Activated CD4-positive, alpha-beta T cell treated with anti-CD3 and anti-CD28 coated beads, Interleukin-2, Interleukin-4, amounts not matched to agents 100 ng/mL and 50 ng/mL, durations not matched to agents 16 hours and 8 hours (primary cell): ENCODE measurements at places on chromosomes 5 and 9.

- DNase-seq = no peak
Observed at GRCh38 chr5:89606939-89607534, 724.1 kb upstream of the MEF2C start.

DNA sequence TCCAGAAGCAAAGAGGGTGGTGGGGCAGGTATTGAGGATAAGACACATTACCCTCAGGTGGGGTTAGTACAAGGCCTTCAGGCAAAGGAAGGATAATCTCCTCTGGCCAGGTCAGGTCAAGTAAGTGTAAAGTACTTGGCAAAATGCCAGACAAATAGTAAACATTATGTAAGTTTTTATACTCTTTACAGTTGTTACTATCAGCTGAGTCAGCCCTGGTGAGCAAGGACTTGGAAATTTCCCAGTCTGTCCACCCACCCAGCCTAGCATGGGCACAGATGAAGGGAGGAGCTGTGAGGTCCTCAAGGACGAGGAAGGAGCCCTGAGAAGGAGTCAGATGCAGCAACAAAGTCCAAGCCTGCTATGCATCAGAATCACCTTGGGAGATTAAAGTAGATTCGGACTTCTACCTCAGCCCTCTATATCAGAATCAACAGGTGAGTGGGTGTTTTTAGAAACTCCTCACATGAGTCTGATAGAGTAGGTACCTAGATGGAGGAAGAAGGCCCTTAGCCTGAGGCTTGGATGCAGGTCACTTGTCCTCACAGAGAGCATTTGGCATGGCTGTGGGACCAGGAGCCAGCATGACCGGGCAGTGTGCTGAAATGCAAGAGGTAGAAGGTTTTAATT, 50.2 kb upstream of the BARX1 start:
- DNase-seq = no peak

- DNase-seq = no peak
Observed at GRCh38 chr5:32865475-32865874, 154.4 kb downstream of the NPR3 start.

GRCh38 chr5:124665625-124666024, 80.8 kb downstream of the ZNF608 start:
- no peak for DNase-seq

DNA sequence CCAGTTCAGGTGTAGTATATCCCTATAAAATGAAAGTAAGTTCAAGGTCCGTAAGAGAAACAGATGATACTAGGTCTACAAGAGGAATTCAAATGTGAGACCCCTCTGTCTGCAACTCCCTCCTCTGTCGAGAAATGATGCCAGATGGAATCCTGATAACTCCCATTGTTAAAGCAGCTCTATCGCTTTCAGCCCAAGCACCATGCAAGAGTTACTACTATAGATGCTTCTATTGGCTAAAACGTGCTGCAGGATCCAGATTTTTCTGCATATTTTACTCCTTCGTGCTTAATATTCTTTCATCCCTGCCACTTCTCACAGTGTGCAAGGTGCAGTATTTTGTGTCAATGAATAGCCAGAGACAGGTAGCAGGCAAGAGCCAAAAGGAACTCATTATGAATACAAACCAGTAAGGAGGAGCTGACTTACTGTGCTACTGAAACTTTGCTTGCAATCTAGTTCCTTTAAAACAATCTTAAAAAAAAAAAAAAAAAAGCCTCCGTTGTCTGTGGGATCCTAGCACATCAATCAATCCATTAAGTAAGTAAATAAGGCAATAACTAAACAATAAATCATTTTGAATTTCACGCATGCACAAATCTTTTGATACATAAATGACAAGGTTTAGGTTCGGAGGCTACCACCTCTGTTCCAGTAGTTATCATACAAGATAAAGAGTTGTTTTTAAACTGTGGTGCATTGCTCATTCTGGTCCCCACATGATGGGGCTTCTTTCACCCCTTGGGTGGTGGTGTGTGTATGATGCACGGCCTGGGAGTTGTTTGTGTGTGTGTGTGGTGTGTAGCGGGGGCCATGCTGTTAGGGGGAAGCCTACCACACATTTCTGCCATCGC, 151.1 kb upstream of the MPDZ start:
- no peak for DNase-seq

- DNase-seq = no peak
Observed at GRCh38 chr5:110768138-110768860, 29.5 kb downstream of the SLC25A46 start.

DNA sequence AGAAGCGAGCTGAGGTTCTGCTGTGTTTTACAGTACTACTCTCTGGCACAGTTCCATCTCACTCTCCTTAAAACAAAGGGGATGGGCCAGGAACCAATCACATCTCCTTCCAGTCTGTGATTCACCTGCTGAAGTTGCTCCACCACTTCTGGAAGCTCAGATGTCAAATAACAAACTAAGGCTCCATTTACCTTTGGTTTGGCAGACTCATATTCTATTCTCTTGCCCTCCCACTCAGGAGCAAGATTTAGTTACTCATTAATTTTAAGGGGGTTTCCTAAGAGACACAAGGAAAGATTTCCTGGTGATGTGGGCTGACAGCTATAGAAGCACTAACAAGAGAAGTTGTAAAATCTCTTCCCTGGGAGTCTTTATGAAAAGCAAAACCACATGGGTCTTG, 37.8 kb upstream of the KIF2A start:
- no peak for DNase-seq

GRCh38 chr5:81203729-81204128, 29.4 kb upstream of the CKMT2 start:
- no peak for DNase-seq

- DNase-seq = no peak
Observed at GRCh38 chr9:79524266-79524665, 47.5 kb upstream of the TLE4 start.

GRCh38 chr5:95631991-95632675, 12.2 kb downstream of the GPR150 start:
- DNase-seq = peak; percentile 81

GRCh38 chr5:82987188-82987587, 90.0 kb downstream of the TMEM167A start:
- DNase-seq = no peak

DNA sequence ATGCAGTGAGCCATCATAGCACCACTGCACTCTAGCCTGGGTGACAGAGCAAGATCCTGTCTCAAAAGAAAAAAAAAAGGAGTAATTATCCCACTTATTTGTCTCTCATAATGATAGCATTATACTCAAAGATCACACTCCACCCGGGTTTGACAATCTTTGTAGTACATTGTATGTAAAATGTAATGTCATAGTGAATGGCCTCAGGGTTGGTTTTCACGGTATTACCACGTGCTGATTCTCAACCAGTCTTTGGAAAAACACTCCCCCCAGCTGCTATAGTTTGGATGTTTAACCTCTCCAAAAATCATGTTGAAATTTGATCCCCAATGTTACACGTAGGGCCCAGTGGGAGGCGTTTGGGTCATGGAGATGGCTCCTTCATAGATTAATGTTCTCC, 402.4 kb upstream of the GRAMD2B start:
- DNase-seq = no peak

- DNase-seq = no peak
Observed at GRCh38 chr9:126844085-126844484, 16.4 kb upstream of the ZBTB34 start.

- DNase-seq = no peak
Observed at GRCh38 chr9:133201424-133202144, 7.5 kb downstream of the OBP2B start.

DNA sequence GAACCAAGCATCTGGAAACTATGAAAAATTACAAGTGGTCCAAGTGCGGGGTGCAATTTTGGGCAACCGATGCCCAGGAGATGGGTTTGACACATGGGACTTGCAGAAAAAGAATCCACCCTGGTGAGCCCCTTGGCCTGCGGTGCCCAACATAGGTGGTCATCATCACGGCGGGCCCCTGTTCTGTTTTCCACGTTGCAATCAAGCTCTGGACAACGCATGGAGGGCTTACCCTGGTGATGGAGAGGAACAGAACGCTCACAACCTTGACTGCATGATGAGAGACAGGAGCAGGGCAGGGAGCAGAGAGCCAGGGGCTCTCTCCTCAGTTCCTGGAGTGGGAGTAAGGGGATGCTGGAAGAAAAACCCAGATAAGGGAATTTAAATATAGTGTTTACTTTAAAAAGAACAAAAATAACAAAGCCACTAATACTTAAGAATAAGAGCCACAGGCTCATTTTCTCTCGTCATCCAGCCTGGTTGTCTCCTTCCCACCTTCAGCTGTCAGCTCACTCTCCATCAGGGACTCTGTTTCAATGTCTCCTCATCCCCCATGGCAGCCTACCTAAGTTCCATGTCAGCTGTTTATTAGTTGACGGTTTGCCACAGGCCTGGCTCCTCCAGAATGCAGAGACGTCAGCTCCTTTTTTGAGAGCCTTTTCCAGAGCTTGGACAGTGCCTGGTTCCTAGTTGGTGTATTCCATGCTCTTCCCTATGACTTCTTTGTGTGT, 172.1 kb downstream of the GADD45G start:
- no peak for DNase-seq

DNA sequence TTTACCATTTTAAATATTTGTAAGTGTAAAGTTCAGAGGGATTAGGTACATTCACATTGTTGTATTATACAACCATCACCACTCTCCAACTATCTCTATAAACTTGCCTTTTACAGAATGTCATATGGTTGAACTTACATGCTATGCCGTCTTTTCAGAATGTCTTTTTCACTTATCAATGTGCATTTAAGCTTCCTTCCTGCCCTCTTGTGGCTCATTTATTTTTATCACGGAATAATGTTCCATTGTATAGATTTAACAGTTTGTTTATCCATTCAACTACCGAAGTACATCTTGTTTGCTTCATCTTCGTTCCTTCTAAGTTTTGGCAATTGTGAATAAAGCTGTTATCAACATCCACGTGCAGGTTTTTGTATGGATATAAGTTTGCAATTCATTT, 133.3 kb upstream of the C6 start:
- no peak for DNase-seq

DNA sequence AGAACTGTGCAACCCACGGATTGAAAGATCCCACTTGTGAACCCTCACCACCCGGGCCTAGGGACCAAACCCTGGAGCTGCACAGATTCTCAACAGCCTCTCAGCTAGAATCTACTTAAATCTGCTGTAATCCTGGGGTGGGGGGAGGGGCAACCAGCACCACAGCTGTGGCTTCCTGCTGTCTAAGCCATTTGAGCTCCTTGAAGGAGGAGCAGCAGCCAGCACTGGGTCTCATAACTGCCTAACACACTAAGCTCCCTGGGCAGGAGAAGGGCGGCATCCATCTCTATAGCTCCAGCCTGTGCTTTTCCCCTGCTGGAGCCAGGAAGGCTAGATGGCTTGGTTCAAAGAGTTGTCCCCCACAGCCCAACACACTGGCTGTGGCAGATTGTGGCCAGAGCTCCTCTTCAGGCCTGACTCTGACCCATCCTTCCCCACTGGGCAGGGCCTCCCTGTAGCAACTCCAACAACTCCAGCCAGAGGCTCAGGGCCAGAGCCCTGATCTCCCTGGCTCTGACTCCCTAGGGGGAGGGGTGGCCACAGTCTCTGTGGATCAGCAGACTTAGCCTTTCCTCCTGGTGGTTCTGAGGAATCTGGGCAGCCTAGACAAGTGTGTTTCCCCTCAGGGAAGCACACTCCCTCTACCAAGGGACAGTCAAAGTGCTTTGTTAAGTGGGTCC, 72.0 kb upstream of the C9orf72 start:
- no peak for DNase-seq

DNA sequence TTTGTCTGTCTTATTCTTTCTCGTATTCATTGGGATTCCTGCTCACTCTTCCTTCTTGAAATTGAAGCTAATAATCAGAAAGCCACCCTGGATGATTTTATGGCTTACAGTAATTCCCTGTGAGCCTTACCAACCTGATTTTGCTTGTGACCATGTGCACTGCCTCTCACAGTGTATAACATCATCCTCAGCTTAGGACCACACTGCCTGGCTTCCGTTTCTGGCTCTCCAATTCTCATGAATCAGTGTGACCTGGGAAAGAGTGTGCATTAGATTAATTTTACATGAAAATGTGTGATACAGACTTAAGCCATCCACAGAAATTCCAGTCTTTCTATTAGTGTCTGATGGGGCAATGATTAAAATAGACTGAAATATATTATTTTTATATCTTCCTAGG, 126.8 kb upstream of the DMRT1 start:
- DNase-seq = no peak

GRCh38 chr5:9498541-9499497, 47.1 kb downstream of the SEMA5A start:
- no peak for DNase-seq

GRCh38 chr5:152379331-152379730, 25.7 kb downstream of the NMUR2 start:
- no peak for DNase-seq

GRCh38 chr5:98905857-98906688, 22.7 kb downstream of the CHD1 start:
- DNase-seq = peak; percentile 56

GRCh38 chr9:85237478-85237877, 504.3 kb downstream of the AGTPBP1 start:
- DNase-seq = no peak

- no peak for DNase-seq
Observed at GRCh38 chr9:84841931-84842330, 172.4 kb downstream of the NTRK2 start.

DNA sequence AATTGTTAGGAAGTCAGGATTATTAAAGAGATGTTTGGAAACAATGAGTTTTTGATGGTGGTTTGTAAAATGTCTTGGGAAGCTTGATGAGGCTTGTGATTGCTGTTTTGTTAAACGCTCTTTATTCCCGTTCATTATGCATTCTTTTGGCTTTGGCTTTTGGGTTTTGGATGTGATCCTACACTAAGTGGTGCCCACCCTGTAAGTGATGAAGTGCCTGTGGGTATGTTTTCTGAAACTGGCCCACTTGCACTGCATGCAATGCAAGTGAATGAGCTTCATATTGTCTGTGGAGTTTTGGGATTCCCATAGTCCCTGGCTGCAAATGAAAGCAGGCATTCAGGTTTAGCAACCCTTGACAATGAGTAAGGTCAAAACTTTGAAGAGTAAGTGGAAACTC, 1035.5 kb upstream of the WWC1 start:
- no peak for DNase-seq

- DNase-seq = no peak
Observed at GRCh38 chr5:77419644-77420582, 72.2 kb downstream of the WDR41 start.

DNA sequence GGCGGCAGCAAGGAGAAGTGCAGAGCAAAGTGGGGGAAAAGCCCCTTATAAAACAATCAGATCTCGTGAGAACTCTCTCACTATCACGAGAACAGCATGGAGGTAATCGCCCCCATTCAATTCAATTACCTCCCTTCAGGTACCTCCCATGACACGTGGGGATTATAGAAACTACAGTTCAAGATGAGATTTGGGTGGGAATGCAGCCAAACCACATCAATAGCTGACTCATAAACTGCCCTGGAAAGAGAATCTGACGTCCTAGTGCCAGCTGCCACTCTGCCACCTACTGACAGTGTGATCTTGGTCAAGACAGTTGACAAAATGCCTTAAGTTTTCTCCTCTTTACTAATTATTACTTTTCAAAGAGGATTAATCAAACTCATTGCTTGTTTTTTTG, 128.3 kb downstream of the GPBP1 start:
- DNase-seq = no peak

- no peak for DNase-seq
Observed at GRCh38 chr9:92947268-92948037, at the start of gene FGD3. Gene FGD3, plus strand, starts transcription at chr9:92947523. Its CDS starts 28,734 bp downstream, at chr9:92976257.

- DNase-seq = no peak
Observed at GRCh38 chr5:10162468-10162867, 87.2 kb downstream of the ATPSCKMT start.
